ENCODE measurements at places on chromosomes 1 and 21.

DNA sequence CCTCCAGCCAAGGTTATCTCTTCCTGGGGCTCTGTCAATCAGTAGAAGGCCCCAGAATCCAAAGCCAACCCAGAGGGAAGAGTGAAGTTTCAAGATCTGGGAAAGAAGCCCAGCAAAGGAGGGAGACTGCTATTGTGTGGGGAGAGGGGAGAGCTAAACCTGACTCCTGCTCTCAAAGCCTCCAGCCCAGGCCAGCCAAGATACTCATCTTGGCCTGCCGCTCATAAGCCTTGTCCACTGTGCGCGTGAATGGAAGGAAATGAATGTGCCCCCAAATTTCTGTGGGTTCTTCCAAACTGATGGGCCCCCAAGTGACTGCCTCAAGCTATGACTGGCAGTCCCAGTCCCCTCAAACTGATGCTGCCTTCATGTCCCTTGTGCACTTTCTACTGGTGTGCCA, 2.0 kb downstream of the PLXNA2 start:
- no peak for DNase-seq

DNA sequence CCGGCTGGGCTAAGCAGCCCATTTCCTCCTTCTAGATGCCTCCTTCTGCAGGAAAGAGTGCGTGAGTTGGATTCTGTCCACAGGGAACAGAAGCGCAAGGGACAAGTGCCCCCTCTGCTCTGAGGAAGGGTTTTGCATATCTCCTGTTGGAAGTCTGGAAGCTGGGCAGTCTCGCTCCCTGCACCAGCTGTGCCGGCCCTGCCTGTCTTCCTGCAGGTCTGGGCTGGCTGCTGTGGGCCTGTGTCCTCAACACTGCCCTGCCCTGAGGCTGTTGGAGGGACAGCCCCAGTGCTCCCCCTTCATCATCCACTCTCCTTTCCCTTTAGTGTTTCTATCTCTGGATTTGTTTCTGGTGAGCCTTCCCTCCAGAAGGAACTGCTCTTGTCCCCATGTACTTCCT, 21.8 kb downstream of the ADARB1 start:
- DNase-seq: no peak

DNA sequence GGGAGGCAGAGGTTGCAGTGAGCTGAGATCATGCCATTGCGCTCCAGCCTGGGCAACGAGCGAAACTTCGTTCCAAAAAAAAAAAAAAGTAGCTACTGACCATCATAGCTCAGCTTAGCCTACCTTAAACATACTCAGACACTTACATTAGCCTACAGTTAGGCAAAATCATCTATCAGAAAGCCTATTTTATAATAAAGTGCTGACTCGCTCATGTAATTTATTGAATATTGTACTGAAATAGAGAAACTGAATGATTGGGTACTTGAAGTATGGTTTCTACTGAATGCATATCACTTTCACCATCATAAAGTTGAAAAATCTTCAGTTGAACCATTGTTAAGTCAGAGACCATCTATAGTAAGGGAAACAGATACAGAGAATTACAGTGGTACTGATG, 93.9 kb upstream of the BMP8A start:
- no peak for DNase-seq

- DNase-seq: no peak
These were observed 148.4 kb downstream of the TLR5 start for GRCh38 chr1:222994511-222995235.

- DNase-seq: no peak
These were observed 382.3 kb downstream of the HHIPL2 start for GRCh38 chr1:222165629-222166028.

GRCh38 chr1:195745189-195746010, 862.8 kb downstream of the KCNT2 start:
- DNase-seq: no peak

DNA sequence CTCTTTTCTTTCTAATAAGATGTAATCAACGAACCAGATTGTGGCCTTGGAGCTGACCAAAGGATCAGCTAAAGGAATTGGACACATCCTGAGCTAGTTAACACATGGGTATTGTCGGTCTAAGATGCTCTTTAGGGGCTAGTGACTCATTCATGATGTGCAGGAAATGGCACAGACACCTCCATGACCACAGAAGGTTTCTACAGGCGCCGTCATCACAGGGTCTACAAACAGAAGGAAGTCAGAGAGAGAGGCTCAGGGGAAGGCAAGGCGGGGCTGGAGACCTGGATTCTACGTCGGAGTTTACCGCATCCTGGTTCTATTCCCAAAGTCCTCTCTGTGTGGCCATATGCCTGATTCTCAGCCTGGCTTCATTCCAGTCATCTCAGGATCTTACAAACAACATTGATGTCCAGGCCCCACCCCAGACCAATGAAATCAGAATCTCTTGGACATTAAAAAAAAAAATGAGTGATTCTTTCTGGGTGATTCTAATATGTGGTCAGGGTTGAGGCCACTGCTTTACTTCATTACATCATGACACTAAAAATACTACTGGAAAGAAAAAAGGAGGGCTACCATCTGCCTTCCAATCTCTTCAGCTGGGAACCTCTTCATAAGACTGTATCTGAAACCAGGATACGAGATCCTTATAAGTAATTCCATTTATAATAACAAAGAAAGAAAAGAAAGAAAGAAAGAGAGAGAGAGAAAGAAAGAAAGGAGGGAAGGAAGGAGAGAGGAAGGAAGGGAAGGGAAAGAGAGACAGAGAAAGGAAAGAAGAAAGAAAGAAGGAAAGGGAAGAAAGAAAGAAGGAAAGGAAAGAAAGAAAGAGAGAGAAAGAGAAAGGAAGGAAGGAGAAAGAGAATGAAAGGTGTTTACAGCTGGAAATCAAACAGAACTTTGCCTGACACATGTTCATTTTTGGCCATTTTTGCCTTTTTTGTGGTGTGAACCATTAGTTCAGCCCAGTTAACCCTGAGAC, 11.6 kb upstream of the KCNJ15 start:
- no peak for DNase-seq

DNA sequence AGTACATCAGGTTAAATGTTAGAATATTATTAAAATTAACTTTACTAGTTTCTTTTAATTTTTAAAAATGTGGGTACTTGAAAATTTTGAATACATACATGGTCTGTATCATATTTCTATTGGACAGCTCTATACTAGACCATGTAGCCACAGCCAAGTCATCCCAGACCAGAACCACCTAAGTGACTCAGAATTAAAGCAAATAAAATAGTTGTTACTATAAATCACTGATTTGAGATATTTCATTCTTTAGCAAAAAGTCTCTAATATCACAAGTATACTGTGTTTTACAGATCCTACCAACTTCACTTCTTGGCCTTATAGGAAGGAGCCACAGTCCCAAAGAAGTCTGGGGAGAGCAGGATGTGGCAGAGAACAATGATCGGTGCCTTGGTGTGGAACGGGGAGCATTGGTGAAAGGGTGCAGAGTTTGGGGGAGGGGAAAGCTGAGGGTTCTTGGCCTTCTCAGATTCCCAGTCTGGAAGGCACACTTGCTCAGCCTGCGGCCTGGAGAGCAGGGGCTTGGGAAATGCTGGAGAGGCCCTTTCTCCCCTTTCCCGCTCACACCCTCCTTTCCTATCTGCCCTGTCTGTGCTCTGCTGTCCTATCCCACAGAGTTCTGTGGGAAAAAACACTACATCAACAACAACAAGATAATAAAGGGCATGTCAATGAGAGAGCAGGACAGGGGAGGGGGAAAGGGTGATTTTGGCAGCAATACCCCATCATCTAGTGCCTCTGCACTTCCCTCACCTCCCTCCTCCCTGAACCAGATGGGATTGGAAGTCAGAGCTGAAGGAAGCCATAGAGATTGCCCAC, 122.1 kb downstream of the NGF start:
- no peak for DNase-seq

DNA sequence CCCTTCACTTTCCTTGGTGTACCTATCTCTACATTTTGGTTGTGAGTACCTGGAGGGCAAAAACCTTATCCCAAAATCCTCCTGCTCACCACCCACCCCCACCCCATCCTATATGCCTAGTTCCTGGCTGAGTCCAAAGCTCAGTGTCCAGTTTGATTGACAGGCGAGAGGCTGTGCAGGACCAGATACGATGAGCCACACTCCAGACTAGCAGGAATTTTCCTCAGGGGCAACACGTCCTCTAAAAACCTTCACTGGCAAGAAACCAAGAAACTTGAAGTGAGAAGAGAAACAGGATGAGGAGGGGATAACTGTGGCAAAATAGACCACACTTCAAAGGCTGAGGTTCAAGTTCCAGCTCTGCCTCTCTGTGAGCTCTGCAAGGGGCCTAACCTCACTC, 1.1 kb upstream of the SLAMF8 start:
- no peak for DNase-seq

- DNase-seq: no peak
These were observed 114.9 kb downstream of the SIK1 start for GRCh38 chr21:43312011-43312410.

- DNase-seq: peak; percentile 52
These were observed 535 bp downstream of the SETD4 start for GRCh38 chr21:36059823-36060158.

DNA sequence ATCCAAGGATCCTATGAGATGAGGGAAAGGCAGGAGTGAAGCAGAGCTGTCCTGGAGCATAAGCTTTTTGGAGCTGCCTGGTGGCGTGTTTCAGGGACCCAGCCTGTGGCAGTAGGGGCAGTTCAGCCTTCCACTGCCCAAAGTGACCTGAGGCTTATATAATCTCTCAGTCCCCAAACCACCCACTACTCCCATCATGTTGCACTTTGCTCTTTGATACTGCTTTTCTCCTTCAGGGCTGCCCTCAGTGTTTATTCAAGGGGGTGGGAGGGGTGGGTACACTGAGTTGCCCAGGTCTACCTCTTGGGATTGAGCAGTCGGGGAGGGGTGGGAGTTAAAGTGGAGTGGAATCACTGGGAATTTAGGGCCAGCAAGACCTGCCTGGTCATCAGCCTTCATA, 9.3 kb downstream of the HCN3 start:
- no peak for DNase-seq

- DNase-seq: no peak
These were observed 23.6 kb upstream of the ATP5PO start for GRCh38 chr21:33939226-33939625.

DNA sequence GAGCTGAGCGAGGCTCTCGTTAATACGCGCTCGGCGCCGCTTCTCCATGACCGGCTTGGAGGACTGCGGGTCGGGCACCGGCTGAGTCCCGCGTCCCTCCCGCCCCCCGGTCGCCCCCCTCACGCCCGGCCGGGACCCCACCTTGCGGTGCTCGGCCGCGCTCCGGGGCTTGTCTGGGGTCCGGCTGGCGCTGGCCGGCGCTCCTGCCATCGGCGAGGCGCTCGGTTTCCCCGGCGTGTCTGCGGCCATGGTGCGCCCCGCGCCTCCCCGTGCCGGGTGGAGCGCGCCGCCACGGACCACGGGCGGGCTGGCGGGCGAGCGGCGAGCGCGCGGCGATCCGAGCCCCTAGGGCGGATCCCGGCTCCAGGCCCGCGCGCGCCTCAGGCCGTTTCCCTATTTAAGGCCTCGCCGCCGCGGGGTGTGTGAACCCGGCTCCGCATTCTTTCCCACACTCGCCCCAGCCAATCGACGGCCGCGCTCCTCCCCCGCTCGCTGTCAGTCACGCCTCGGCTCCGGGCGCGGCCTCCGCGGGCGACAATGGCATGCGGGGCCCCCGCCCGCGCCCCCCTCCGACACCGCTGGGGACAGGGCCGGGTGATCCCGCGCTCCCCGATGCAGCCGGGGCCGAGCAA, at the start of gene HES4:
HES4 (minus strand) TSS at position 373 of the 632 bp plus-strand sequence; CDS start at position 249, 124 bp downstream.
- no peak for DNase-seq

DNA sequence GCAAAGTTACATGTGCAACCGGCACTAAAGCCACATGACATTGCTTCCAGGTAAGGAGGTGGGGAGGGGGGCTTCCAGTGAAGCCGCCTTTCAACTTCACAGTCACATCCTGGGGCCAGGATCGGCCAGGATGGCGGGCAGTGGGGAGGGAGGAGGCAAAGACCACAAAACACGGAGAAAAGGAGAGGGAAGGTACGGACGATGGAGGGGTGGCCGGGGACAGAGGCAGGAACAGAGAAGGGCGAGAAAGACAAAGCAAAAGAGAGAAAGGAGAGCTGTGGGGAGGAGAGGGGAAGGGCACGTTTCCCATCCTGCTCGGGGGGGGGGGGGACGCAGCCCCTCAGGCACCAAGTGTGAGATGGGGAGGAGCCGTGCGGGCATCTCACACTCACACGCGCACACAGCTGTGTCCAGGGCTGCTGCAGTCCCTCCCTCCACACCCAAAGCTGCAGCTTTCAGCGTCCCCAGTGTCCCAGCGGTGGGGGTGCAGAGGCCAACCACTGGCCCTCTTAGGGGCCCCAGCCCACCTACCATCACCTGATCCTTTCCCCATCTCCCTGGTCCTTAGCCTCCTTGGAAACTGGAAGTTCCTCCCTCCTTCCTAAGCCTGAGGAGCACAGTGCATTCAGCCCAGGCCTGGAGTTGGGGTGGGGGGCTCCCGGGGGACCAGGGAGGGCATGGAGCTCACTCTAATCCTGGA, 2.4 kb downstream of the SH2D5 start:
- no peak for DNase-seq

- DNase-seq: no peak
These were observed 5.9 kb downstream of the LRRC8B start for GRCh38 chr1:89530444-89531089.
